ENCODE measurements at places on chromosomes 12 and 14.

GRCh38 chr12:78568321-78569020 is 296.1 kb upstream of the SYT1 start:
- DNase-seq, result no peak

DNA sequence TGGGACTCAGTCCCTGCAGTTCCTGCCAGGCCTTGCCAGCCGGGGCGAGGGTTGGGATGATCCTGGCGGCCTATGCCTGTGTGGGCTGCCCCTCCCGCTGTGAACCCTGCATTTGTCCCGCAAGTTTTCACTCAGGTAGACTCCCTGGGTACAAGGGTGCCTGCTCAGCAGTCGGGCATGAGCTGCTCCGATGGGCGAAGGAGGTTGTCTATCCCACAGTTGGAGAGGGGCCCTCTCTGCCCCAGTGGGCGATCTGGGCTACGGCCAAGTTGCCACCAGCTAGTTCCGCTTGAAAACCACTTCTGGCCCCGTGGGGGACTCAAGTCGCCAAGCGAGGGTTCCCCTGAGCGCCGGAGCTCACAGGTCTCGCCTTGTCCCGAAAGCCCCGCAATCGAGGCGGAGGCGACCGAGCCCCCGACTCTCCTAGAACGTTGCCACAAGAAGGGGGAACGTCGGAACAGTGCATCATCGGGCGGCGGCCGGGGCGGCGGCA is 365 bp upstream of the TPI1 start:
- DNase-seq, result no peak

DNA sequence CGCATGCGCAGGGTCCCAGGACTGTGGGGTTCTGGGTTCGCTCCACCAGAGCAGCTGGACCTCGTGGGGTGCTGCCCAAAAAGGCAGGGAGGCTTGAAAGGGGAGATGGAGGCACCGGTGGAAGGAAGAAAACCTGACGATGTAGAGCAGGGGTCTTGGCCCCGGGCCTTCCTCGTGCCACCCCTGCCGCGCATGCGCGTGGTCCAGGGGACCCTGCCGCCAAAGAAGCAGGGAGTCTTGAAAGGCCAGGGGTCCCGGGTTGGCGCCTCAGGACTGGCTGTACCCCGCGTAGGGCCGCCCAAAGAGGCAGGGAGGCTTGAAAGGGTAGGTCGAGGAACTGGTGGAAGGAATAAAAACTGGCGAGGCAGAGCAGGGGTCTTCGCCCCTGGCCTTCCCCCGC is 321.0 kb downstream of the ALG10 start:
- DNase-seq, result no peak

DNA sequence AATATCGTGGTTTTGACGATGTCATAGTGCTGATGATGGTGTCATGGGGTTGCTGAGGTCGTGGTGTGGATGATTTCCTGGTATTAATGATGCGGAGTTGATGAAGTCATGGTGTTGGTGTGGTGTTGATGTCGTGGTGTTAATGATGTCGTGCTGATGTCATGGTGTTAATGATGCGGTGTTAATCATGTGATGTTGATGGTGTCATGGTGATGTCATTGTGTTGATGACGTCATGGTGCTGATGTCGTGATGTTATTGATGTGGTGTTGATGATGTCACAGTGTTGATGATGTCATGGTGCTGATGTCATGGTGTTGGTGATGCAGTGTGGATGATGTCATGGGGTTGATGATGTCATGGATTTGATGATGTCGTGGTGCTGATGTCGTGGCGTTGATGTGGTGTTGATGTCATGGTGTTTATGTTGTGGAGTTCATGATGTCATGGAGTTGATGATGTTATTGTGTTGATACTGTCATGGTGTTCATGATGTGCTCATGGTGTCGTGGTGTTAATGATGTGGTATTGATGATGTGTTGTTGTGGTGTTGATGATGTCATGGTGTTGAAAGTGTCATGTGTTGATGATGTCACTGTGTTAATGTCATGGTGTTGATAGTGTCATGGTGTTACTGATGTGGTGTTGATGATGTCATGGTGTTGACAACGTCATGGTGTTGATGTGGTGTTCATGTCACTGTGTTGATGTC is 48.5 kb upstream of the RIMBP2 start:
- DNase-seq, result no peak

- no peak for DNase-seq
These were observed 4.7 kb downstream of the CLEC2D start for GRCh38 chr12:9674226-9674590.

GRCh38 chr14:65318636-65319506 is 93.7 kb upstream of the FUT8 start:
- DNase-seq, result no peak

- no peak for DNase-seq
These were observed 25.5 kb upstream of the EMP1 start for GRCh38 chr12:13170892-13171490.

DNA sequence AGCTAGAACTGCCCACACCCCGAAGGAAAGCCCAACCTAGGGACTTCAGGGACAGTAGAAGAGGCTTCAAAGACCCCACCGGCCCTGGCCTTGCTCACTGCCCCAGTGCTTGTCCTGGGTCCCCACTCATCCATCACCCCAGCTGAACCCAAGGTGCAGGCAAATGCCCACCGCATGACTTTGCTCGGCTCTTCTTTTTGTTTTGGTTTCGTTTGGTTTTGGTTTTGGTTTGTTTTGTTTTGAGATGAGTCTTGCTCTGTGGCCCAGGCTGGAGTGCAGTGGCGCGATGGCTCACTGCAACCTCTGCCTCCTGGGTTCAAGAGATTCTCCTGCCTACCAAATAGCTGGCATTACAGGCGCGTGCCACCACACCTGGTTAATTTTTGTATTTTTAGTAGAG is 9.0 kb downstream of the CCDC85C start:
- no peak for DNase-seq

DNA sequence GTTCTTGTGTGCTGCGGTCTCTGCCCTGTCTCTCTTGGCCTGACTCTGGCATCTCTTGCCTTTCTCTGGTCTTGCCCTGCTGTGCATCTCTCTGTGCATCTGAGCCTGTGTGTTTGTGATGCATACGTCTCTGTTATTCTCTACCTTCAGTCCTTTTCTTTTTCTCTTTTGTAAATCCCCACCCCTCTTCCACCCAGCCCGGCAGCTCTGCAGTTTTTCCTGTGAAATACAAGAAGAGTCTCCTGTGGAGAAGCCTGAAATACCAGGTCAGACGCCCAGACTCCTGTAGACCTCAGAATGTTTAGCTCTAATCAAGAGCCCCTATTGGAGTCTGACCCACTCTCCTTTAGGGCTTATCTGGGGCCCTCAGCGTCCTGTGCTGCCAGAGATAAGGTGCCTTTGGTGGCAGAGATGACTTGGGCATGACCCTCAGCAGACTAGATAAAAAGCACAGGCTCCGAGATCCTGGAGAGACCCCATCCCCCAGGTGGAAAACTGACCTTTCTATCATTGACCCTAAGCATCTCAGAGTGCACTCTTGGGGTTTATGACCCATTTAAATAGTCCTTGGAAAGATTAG is 167.5 kb upstream of the SRRM4 start:
- DNase-seq, result no peak

DNA sequence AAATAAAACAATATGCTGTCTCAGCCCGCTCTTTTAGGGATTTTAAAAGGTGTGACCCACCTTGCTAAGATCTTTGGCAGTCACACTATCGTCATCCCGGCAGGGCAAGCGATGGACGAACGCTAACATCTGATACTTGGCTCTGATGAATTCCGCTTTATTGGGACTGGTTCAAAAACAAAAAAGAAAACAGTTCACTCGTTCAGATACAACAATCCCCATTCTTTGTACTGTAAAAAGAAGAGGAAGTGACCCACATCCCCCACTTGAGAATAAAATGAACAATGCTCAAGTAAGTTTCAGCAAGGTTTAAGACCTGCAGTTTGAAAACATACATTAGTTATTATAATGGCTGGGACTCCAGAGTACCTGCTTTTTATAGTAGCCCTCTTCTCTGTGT is 7.3 kb downstream of the GIT2 start:
- DNase-seq, result no peak

DNA sequence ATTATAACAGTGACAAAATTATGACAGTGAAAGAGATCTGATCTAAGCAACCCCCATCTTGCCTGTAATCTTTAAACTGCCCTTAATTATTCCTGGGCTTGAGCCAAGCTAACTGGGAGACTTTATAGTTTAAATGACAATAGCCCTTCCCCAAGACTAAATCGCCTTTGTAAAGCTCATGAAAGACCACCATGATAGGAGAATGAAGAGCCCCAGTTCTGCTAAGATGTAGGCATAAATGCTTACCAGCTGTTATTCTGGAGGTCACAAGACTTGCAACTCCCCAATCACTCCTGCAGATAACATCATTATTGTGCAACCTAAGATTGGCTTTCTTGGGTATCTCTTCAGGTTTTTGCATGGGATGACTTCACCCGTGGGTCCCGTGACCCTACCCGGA is 599.7 kb downstream of the KCNH5 start:
- no peak for DNase-seq

DNA sequence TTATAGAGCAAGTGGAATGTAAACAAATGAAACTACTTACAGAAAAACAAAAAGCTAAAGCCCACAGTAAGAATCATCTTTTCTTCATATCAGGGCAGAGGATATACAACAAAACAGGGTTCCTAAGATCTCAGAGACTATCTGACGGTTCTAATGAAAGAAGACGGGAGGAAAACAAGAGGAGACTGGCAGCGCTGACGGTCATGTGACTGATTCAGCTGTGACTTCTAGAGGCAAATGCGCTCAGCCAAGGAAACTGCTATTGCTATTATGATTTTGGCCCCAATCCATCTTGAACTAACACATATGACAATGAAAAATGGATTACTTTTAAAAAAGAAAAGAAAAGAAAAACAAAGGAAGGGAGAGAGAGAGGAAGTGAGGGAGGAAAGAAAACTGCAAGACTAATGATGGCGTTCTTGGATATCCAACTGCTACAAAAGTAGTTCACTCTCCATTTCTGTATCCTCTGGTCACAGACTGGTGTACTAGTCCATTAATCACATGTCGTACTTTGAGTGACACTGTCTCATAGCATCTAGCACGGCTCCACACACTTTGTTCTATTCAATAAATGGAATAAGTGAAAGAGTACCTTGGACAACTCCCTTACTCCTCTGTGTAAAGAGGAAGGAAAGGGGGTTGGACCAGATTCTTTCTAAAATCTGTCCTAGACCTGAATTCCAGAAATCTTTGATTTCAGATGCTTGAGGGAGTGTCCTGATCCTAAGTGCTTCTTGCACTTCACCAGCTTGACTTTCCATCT is 119.3 kb downstream of the DAD1 start:
- DNase-seq, result no peak

DNA sequence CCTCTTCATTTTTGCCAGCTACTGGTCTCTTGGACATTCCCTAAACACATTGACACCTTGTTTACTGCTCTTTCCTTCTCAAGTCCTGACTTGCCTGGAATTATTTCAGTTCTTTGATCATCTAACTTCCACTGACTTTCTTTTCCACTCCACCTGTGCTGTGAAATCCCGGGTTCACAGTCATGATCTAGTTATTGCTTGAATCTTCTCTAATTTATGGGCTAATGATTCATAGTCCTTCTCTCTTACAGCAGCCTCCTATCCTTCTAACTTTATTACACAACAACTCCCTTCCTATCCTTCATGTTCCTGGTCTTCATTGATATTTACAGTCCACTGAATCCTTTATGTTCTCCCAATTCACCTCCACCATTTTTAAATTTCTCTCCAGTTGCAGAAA is 260.1 kb downstream of the C12orf75 start:
- DNase-seq, result no peak

DNA sequence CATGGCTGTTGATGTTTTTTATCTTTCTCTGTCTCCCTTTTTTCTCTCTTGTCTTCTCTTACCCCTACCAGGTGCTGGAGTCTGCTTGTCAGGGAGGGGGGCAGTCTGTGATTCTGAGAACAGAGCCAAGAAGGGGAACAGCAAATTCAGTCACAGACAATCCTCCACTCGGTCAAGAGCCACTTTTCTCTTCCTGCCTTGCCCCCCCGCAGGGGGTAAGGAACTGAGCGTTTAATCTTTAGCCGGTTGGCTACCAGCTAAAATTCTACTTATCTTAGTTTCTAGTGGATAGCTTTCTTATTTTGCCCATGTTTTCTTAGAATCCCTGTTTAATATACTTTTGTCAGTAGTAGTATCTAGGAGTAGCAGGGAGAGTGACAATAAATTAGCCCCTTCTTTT is 1.9 kb downstream of the RIMKLB start:
- DNase-seq, result no peak

DNA sequence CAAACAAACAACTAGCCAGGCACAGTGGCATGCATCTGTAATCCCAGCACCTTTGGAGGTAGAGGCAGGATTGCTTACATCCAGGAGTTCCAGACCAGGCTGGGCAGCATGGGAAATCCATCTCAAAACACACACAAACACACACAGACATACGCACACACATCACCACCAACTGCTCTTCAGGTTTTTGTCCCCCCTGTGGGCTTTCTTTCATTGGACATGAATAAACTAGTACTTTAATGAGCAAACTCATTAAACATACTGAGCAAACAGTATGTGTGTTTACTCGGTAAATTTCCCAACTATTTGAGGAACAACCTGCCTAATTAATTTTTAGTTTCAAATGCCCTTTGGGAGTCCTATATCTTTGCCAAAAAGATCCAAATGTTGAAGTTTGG is 10.1 kb upstream of the RASSF3 start:
- DNase-seq, result no peak

DNA sequence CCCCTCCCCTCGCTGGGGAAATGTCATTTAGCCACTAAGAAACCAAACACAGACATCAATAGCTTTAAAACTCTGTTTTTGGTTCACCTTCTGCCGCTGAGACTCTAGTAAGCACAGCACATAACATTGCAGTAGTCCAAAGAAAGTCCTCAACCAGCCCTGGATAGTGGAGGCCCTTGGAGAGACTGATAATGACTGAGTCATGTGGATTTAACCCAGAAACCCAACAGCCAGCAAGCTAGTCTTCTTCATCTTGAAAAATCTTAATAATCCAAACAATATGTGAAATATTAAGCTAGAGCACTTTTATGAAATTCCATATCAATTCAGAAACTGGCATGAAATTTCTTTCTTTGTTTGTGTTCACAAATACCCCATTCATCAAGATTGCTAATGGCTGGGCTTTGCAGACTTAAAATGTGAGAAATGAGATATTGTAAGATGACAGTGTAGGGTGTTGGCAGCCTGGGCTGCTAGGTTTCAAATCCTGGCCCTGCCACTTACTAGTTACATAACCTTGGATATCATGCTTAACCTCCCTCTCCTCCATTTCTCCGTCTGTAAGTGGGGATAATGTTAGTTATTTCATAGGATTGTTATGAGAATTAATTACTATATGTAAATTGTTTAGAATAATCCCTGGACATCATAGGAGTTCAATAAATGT is 40.1 kb downstream of the RERG start:
- DNase-seq, result no peak
